Stimulated activated CD4-positive, alpha-beta T cell treated with anti-CD3 and anti-CD28 coated beads, Interleukin-15, amount 100 ng/mL, for 24 hours (primary cell): ENCODE measurements at places on chromosomes 3 and 15.

DNA sequence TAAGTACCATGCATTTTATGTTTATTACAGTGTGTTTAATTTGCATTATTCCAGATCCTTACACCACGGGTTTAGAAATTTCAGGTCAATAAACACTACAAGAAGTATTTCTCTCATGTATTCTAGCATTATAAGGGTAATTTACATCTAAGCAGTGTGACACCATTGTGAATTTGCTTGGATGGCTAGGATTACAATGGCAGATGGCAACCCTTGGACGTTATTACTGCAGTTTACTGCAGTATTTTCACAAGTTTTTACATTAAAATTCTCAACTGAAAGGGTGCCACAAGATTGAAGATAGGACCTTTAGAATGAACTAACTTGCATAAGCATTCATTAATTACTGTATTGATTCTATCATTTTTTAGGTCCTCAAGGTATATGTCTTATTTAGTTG is 538.8 kb downstream of the NLGN1 start:
- DNase-seq = no peak

DNA sequence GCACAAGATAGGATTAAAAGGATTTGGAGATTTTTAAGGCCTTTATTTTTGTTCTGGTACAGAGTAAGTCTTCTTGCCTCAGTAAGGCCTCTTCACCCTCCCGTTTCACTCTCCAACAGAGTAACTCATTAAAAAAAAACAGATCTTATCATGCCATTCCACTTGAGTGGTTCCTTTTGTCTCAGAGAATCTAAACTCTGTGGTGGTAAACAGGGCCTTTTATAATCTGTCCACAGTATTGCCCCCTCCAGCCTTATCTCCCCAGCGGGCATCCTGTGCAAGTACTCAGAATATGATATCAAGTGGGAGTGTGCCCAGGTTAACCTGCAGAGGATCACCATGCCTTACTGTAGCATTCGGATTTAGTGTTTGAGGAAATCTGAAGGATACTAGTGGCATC is 20.3 kb upstream of the ATOSA start:
- no peak for DNase-seq

DNA sequence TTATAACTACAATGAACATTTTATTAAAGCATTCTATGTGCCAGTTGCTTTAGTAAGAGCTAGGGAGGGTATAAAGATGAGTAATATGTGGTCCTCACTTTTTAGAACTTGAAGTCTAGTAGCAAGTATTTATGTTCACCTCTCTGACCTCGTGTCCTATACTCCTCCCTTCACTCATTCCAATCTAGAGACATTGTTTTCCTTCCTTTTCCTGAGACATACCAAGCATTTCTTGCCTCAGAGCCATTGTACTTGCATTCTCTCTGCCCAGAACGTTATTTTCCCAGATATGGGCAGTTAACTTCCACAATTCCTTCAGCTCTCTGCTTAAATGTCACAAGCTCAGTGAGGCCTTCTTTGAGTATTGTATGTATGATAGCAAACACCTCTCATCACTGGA is 408.6 kb downstream of the PDCD6IP start:
- DNase-seq = no peak

DNA sequence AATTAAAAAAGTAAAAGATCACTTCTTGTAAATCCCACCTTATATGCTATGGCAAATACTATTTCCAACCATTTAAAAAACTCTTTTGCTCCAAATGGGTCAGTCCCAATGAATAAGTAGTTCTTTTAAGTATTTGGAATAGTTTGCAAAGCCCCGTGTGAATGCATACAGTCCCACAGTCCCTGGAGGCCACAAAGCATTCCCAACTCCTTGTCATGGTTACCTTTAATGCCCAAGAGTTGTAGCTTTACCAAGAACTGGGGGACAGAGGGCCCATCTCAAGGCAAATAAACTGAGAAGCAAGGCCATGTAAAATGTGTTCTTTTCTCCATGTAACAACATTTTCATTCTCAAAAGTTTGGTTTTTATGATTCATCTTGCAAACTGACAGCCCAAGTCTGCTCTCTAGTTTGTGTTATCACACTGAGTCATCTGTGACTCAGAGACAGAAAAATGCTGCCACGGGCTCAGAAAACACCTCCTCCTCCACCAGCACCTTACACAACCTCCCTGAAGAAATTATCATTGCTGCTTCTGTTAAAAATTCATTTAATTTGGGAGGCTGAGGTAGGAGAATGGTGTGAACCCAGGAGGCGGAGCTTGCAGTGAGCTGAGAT is 336.2 kb downstream of the ERC2 start:
- peak; percentile 3 for DNase-seq

DNA sequence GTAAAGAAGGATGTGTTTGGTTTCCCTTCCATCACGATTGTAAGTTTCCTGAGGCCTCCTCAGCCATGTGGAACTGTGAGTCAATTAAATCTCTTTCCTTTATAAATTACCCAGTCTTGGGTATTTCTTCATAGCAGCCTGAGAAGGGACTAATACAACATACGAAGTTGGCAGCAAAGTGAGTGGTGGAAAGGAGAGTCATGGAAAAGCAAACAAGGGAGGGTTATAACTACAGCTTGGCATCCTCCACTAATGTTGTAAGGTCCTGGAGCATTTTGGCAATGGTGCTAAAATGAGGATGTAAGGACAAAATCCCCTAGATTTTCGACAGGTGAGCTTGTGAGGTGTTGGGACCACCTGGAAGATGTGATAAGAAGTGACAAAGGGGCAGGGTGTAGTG is 5.8 kb upstream of the TMEM41A start:
- no peak for DNase-seq

DNA sequence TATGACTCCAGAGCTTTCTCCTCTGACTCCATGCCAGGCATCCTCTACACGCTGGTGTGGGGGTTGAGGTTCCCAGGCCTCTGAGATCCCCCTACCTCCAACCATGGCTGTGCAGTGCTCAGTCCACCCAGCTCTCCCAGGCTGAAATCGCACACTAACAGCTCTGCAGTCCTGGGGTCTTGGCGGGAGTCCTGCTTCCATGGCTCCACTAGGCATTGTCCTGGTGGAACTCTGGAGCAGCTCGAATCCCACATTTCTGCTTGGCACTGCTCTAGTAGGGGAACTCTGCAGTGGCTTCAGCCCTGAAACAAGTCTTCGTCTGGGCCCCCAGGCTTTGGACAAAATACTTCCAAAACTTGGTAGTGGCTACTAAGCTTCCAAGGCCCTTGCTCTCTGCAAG is 50.7 kb downstream of the ROPN1B start:
- DNase-seq = no peak

- no peak for DNase-seq
Measured at GRCh38 chr15:60534546-60534945, 55.6 kb upstream of the ICE2 start.

DNA sequence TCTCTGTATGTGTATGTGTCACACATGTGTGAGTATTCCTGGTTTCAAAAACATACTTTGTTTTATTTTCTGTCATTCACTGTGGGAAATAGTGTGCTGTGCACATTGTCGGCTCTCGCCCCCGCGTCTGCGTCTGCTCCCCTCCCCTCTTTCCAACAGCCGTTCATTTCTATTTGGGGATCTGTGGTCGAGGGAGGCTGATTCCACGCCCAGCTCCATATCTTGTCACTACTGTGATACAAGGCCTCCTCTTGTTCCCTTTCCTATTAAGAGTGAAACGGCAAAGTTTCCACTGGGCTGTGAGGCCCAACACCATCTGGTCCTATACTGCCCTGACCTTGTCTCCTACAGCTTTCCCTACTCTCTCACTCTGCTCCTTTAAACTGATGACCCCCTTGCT is 172.5 kb upstream of the LRIG1 start:
- DNase-seq = no peak
